NCI-H774 (cell line): ENCODE measurements at places on chromosomes 3 and 15.

DNA sequence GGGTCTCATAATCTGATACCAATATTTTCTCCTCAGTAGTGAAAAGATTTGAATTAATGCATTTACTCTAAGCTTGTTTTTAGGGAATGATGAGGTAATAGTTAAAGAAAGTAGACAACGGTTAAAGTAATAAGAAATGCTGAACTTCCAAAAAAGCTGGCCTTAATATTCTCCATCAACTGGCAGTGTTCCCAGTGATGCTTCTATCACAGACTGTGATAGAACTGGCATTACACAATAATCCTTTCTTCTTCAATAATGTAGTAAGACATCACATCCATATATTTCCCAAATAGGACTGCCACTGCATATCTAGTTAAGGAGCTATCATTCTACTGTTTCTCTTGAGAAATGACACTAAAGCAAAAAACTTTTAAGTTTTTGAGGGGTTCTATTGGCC, 188.7 kb downstream of the IL5RA start:
- DNase-seq: no peak

- no peak for DNase-seq
These were observed 43.5 kb downstream of the ABHD2 start for GRCh38 chr15:89131731-89132130.

DNA sequence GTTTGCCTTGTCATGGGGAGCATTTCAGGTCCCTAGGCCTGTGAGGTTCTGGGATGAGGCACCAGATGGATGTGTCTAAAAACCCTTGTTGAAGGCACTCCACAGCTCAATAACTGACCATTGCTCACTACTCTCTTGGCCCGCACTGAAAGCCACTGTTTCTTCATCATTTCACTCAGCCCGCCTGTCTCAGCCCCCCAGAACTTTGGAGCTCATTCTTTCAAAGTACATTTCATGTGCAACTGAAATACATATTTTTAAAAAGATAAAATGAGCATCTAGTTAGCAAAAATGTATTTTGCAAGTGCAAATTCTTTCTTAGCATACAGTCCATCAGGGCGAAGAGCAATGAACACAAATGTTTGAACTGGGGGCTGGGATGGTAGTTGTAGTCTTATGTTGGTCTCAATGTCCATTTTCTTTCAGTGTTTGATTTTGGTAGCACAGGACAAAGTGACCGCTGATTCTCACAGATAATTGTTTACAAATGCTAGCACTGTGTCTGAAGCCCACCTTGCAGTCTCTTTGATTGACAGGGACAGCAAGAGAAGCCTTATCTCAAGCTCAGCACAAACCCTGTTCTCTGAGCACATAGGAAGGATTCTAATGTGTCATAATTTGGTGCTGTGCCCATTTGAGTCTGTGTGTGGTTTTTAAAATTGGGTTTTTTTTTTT, 19.6 kb downstream of the HEMK1 start:
- DNase-seq: no peak

- no peak for DNase-seq
These were observed 42.0 kb downstream of the SCAPER start for GRCh38 chr15:76863123-76863522.

- no peak for DNase-seq
These were observed 49.5 kb downstream of the ARHGAP31 start for GRCh38 chr3:119343719-119344118.

DNA sequence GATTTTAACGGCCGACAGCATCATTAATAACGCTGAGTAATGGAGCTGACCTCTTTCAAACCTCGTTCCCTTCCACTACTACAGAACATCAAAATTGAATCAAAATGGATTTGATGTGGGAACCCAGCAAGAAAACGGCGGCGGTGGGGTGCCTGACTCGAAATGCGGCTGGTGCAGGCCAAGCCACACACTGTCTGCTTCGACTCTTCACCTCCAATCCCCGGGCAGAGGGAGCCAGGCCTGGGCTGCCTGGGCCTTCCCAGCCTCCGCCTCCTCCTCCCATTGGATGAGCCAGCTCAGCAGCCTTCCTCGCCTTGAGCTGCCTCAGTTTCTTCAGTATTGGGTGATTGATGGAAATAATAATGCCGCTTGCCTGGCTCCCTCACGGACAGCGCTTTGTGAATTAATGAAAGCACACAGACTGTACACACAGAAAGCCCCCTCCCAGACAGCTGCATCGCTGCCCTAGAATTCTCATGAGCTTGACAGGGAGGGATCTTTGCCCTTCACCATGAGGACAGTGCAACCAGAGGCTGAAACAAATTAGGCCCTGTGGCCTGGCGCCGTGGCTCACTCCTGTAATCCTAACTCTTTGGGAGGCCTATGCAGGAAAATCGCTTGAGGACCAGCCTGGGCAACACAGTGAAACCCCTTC, 11.4 kb upstream of the MEGF11 start:
- DNase-seq: no peak

- no peak for DNase-seq
These were observed 181.8 kb downstream of the TBC1D2B start for GRCh38 chr15:77895742-77896141.

GRCh38 chr3:188739511-188739910, 432.3 kb upstream of the TPRG1 start:
- no peak for DNase-seq

DNA sequence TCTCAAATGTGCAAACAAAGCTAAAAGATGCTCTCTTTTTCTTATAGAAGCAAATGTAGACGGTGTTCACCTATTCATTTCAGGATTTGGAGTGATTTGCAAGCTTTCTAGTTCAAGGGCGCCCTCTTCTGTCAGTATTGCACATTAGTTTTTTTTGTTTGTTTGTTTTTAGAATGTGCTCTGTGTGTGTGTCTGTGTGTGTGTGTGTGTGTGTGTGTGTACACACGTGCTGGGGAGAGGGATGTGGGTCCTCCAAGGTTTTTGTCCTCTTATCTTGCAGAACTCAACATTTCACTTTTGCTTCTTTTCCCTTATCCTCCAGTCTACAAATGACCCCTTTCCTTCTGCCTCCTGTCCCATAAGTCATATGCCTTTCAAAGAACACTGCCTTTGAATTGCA, 23.5 kb downstream of the DNAH1 start:
- DNase-seq: peak; percentile 37

DNA sequence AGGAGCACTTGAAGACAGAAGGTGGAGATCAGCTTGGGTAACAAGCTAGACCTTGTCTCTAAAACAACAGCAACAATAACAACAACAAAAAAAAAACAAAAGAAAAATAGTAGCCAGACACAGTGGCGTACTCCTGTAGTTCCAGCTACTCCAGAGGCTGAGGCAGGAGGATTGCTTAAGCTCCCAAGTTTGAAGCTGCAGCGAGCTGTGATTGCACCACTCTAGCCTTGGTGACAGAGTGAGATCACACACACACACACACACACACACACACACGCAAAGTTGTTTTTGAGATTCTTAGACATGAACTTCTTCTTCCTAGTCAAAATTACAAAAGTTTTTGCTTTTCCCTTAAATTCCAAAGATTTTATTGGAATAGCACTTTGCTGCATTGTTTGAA, 93.0 kb upstream of the IGSF10 start:
- DNase-seq: no peak

- no peak for DNase-seq
These were observed 17.4 kb downstream of the FILIP1L start for GRCh38 chr3:100096866-100097265.

GRCh38 chr3:126132751-126133511, 47.5 kb downstream of the ALDH1L1 start:
- DNase-seq: no peak

DNA sequence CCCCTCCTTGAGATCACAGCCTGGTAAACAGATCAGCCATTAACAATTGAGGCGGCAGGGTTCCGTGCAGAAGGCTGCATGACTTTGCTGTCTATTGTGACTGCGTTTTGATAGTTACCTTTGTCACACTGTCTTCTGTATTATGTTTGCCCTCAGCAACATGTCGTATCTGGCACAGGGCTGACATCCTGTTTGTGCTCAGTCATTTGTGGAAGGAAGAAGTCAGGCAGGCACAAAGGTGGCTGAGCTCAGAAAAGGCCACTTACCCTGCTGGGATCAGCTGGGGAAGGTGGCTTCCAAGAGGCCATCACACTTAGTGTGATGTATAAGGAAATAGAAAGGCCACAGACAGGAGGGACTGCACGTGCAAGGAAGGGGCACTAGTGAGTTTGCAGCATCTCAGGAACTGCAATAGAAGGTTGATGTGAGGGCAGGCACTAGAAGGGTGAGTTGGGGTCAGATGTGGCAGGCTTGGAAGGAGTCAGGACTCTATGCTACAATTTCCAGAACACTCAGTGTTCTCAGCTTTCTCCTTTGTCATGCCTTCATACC, 13.4 kb downstream of the PML start:
- DNase-seq: no peak

DNA sequence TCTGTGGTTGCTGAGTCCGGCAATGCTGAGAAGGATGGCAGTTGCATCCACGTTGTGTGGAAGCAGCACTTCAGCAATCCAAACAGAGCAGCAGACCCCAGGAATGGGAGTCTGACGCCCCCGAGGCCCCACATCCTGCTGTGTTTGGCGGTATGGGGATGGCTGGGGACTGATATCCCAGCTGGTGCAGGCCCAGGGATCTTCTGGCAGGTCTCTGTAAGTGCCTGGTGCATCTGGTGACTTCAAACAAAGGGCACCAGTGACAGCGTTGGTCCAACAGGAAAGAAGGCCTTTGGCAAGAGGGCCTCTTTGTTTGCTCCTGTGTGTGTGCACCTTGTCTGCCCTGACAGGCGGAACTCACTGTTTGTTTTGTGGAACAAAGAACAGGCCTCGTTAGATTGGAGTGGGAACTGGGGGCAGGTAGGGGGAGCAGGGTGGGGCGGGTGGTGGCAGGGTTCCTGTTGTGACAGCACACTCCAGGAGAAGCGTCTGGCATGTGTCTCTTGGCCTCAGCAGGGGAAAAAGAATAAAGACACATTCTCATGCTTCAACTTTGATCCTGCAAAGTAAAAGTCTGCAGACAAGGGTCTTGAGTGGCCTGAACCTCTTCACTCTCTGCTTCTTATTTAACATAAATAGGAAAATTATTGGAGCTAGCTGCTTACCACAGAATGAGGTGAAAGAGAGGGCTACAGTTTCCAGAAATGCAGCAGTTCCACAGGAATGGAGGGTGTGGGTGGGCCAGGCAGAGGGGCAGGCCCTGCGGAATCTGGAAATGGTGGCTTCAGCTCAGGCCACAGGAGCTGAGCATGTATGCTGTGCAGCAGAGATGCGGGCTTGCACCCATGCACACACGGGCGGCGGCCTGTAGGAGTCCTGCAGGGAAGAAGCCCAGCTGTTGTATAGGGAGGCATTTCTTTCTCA, 94.5 kb upstream of the MYZAP start:
- peak; percentile 93 for DNase-seq

GRCh38 chr3:21294768-21295167, 456.2 kb downstream of the ZNF385D start:
- no peak for DNase-seq

DNA sequence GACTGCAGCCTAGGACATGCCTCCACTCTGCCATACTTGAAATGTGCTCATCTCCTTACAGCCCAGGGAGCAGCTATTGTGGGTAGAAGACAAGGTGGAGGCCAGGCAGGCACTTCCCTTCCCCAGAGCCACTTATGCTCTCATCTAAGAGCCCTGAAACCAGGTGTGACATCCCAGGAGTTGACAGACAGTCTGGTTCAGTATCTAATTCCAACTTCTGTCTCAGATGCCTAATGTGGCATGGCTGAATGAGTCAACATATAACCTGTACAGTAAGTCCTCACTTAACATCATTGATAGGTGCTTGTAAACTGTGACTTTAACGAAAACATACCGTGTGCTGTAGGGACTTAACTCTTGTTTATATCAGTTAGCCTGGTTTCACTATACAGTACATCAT, 1.2 kb upstream of the CAPN3 start:
- DNase-seq: no peak

- peak; percentile 78 for DNase-seq
These were observed 54.4 kb downstream of the FEZF2 start for GRCh38 chr3:62318752-62319569.

GRCh38 chr15:84799511-84800187, 17.5 kb upstream of the ALPK3 start:
- DNase-seq: no peak

DNA sequence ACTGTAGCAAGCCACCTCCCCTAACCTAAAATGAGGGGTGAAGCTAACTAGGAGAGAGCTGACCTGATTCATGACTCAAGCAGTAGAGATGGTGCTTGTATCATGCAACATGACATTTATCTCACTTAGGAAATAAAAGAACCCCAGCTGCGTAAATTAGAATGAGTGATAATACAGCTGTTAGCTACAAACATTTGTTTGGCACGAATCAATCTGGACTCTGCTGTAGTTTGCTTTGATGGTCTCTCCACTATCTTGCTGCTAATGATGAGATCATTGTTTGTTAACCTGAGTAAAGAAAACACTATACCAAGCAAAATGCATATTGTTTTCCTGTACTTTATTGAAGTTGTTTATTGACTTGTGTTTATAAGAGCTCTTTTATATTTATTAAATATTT, 92.6 kb downstream of the ALDH1A2 start:
- no peak for DNase-seq

DNA sequence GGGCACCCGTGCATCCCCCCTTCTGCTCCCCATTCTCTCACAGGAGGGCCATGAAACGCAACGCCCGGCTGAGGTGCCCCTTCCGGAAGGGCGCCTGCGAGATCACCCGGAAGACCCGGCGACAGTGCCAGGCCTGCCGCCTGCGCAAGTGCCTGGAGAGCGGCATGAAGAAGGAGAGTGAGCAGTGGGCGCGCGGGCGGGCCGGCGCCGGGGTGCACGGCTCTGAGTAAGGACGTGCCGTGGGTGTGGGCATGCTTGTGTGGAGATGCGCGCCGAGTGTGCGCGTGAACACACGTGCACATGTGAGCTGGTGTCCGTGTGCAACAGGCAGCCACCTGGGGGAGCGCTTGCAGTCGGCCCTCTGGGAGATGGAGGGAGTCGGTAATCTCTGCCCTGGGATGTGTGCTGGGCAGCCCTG, 28.1 kb downstream of the NR1I2 start:
- DNase-seq: no peak

DNA sequence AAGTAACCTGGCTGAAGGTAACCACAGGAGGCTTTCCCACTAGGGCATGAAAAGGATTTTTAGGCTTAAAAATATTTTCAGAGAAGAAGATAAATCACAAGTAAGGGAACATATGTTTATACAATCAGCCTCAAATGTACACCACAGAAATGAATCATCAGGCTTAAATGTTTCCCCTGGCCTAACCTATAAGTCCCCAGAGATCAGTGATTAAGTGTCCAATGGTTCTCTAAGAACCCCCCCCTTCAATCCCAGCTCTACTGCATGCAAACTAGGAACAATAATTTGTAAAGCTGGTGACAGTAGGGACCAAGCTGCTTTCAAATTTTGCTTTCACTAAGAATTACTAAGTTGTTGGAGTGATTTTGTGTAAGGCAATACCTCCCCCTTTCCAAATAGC, 431.6 kb upstream of the LMCD1 start:
- no peak for DNase-seq
